Activated CD4-positive, CD25-positive, alpha-beta regulatory T cell treated with anti-CD3 and anti-CD28 coated beads, Interleukin-2, amount 50 U/mL, for 16 hours (primary cell): ENCODE measurements at places on chromosomes 3 and 15.

DNA sequence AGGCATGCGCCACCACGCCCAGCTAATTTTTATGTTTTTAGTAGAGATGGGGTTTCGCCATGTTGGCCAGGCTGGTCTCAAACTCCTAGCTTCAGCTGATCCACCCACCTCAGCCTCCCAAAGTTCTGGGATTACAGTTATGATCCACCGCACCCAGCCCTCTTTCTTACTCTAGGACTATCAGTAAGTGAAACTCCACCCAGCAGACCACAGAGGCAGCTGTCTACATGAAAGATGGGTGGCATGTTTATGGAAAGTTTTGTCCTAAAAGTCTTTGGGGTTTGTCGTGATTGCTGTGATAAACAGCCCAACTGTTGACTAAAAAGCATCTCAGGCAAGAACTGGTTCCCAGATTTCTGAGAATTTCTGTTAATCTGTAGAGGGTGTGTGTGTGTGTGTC lies 10.9 kb downstream of the ARL6IP5 start:
- no peak for DNase-seq

- no peak for DNase-seq
These were observed 97.7 kb upstream of the SAMMSON start for GRCh38 chr3:69901802-69902201.

- DNase-seq: no peak
These were observed 13.6 kb downstream of the KLF15 start for GRCh38 chr3:126343649-126344035.

DNA sequence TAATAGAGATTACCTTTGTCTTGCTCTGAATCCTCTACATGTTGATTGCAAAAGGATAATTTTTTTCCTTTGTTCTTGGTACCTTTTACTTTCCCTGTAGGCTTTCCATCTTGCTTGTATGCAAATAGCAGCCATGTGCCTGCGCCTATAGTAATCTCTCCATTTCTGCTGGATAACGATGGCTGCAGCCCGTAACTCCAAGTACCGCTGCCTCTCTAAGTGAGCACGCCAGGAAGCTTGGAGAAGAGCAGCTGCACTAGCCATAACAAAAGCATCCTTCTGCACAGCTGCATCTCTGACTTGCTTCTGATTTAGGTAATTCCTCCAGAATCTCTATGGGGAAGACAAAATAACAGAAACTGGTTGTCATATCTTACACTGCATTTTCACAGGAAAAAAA lies 89.3 kb downstream of the NR2E3 start:
- no peak for DNase-seq

- DNase-seq: no peak
These were observed 866.3 kb upstream of the GBE1 start for GRCh38 chr3:82627733-82628132.

- no peak for DNase-seq
These were observed 65.9 kb upstream of the ST3GAL6 start for GRCh38 chr3:98697225-98697624.

- DNase-seq: no peak
These were observed 7.1 kb downstream of the KAT2B start for GRCh38 chr3:20047341-20047779.

- no peak for DNase-seq
These were observed 330 bp upstream of the TBC1D2B start for GRCh38 chr15:78077871-78078210.

- no peak for DNase-seq
These were observed 693.6 kb downstream of the CADM2 start for GRCh38 chr3:85652360-85652759.

DNA sequence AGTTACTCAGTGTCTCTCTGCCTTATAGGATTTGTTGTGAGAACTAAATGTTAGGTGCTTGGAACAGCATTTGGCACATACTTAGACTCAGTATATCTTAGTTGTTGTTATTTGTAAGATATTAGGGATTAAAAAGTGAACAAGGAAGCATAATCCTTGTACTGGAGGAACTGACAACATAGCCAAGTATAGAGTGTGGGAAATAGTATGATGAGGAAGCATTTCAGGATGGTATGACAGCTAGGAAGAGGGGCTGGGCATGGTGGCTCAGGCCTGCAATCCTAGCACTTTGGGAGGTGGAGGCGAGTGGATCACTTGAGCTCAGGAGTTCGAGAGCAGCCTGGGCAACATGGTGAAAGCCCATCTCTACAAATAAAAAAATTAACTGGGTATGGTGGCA lies 16.6 kb upstream of the GCNT3 start:
- no peak for DNase-seq

DNA sequence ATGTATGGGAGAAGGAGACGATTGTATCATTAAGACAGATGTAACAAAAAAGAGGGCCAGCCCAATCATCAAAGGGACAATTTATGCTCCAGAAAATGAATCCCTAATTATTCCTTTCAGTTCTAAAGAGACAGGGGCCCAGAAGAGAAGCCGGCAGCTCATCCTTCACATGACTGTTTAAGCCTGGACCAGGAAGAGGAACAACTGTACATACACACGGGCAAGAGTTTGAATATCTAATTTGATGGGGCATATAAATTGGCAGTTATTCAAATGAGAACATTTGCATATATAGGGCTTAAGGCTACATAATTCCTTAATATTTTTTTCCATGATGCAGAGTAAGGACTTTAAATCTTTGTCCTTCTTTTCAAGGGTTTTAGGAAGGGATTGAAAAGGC lies 232.3 kb downstream of the TLE3 start:
- DNase-seq: no peak

DNA sequence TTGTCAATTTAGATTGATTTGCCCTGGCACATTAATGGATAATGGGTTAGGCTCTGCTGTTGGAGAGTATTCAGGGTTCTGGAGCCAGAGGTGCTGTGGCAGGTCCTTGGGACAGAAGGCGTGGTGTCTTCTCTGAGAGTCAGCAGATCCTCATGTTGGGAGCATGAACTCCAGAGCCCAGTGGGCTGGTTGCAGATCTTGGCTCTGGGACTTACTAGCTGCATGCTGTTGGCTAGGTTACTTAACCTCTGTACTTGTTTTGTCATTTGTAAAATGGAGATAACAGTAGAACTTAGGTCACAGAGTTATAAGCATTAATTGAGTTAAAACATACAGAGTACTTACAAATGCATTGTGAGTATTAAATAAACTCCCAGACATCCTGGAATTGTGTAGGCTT lies 77.6 kb downstream of the CCK start:
- no peak for DNase-seq

- DNase-seq: no peak
These were observed 78.2 kb downstream of the NEDD4 start for GRCh38 chr15:55915221-55915620.

DNA sequence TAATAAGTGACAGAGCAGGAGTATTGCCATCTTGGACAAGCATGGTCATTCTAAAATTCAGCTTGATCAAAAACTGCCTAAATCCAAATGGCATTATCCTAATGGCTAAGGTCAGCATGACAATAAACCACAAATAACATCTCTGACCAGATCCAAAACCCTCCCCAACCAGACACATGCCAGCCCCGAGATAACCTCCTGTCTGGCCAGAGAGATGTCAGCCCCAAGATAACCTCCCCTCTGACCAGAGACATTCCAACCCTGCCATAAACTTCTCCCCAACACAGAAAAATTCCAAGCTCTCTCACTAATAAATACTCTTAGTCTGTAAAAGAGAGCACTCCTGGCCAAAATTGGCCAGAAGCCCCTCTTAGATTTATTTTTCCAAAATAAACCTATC lies 470.5 kb upstream of the UBE2E2 start:
- no peak for DNase-seq

DNA sequence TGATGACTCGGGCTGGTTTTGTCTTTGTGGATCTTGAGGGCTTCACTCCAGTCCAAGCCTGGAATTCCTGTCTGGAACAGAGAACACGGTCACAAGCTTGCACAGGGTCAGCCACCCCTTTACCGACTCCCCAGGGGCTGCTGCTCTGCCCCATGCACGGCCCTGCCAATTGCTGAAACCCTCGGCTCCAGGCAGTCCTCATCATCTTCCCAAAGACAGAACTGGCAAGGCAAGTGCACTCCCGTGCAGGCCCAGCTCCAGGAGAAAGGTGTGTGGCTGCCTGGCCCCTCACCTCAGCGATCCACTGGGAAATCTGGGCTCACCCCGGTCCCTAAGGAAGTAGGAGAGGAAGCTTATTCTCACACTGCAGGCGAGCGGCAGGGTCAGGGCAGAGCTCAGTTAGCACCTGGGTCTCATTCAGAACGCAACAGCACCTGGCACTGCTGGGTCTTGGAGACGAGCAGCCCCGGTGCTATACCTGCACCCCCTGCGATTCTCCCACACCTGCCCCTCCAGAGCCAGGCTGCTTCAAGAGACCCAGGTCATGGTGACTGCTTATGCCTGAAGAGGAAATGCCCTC lies 7.2 kb downstream of the MAP6D1 start:
- no peak for DNase-seq

DNA sequence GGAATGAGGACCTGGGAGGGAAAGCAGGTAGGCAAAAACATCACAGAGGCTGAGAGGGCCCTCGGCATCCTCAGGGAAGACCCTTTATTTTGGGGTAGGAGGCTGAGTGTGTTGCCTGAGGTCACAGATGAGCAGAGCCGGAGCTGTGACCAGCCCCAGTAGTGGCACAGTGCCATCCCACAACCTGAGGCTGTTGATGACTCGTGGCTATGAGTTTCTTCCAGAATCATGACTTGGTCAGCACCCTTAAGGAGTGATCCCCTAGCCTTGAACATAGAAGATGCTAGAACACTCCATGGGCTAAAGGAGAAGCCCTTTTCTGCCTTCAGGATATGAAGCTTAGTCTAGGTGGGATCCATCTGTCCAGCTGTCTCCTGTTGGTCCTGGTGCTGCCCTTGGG lies 19.5 kb upstream of the CXCR6 start:
- DNase-seq: no peak

DNA sequence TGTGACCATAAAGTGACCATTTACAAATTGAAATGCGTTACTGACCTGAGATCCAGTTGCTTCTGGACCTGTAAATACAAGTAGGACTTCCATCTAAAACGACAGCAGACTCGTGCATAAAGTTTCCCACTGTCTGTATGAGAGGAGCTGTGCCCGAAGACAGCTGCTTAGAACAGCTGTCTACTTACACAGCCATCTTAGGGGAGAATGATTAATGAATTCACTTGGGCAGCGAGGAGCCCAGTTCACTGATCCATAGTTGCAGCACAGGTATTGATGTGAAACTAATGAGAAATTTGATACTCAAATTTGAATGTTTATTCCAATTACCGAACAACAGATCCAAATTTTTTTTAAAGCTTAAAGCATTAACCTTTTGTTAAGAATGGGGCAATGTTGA lies 748.1 kb downstream of the NR2F2 start:
- DNase-seq: no peak

GRCh38 chr3:70871909-70872656 lies 559.6 kb upstream of the MDFIC2 start:
- DNase-seq: no peak

DNA sequence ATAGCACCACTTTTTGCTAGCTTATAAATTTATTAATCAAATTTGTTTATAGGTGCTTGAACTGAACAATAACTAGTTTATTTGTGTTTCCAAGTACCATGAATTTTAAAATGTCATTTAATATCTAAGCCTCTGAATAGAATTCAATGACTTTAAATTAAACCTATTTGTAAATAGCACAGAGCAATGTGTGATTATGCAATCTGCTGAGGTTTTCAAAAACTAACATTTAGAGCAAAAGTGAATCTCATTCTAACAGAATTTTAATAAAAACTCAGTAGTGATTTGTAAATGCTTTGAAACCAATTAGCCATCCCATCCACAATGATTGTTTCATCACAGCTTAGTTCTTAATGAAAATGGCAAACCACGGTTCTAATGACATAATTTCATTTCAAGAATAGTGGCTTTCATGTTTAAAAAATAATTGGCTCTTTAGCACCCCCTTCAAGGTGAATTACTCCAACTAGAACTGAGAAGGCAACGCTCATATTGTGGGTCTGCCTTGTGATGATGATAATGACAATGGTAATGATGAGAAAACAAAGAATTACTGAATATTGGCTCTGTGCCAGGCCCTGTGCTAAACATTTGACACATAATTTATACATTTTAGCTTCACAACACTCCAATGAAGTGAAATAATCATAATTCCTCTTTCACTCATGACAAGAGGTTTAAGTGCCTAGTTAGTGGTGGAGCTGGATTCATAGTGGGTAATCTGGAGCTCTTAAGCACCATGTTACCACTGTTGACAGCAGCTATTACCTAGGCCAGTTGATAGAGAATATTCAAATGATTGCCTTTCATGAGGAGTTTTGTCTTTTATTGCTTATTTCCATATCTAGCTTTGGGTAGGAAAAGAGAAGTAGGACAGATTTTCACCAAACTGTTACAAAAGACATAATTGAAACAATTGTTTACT lies 145.7 kb downstream of the RBMS3 start:
- DNase-seq: no peak

DNA sequence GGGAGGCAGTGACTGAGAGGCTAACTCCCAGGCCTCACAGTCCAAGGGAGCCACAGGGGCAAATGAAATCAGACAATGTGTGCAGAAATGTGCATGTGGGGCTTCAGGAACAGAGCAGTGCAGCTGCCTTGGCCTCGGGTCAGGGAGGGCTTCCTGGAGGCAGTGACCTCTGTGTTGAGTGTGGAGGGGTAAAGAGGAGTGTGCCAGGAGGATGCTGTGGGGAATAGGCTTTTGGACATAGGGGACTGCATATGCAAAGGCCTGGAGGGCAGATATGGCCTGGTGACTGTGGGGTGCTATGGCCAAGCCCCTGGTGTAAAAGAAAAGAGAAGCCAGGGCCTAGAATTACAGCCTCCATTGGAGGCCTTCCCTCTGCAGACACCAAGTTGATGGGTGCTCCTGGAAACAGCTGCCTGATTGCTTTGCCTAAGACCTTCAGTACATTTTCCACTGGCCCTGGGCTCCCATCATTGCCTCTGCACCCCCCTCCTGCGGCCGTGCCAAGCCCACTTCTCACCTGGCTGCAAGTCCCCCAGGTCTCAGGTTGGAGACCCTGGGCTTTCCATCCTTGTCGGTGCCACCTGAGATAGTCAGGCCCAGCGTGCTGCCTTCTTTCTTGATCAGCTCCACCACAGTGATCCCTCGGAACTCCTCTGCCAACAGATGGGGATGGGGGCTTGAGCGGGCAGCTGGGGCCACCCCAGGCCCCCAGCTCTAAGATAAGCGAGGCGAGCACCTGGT lies 15.1 kb downstream of the GRIP2 start:
- no peak for DNase-seq
